Endothelial cell (in vitro differentiated cells): ENCODE measurements at places on chromosomes 2 and 18.

DNA sequence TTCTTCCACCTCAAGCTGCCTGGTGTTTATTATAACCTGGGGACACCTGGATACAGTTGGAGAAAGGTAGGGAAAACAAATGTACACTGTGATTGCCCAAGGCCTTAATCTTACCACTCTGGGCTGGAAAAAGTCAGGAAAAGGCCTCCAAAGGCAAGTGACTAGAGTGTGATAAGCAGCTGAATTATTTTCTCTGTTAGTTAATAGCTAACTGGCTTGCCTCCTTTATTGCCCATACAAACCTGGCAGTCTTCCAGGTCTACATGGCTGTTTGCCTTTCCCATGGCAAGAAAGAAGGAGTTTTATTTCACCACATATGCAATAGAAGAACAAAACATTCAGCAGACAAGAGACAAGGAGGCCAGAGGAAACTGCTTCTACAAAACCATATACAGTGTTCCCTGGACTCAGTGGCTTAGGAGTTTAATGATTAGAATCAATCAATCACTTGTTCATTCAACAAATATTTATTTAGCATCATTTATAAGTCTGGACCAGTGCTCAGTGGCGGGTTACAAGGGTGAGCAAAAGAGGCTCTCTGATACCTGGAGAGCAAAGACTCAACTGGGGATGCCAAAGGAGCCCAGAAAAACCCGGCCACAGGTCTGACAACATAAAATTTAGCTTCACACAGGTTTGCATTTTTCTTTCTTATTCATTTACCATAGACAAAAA is 27.5 kb upstream of the SUCLG1 start:
- DNase-seq: no peak

DNA sequence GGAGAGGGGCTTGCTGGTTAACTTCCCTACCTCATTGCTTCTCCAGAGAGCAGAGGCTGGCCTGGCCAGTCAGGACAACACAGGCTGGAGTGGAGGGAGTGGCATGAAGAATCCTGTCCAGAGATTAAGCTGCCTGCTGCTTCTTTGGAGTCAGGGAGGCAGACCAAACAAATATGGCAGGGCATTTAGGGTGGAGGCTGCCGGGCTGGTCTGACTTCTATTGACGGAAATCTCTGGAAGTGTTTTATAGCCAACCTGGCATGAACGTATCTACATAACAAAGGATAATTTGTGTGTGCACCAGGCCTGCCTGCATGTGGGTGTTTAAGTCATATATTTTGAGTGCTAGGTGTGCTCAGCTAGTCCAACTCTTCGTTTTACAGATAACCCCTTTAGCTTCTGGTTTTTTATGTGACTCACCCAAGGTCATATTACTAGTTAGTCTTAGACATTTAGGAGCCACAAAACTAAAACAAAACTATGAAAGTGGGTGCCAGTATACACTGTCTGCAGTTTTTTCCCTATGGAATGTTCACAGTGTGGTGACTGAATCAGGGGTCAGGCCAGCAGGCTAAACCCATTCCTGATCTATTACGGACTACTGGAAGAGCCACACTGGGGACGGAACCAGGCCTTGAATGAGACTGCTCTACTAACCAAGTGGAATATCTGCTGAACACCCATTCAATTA is 5.5 kb downstream of the NPC1 start:
- no peak for DNase-seq

- DNase-seq: peak; percentile 42
These were observed 21.9 kb upstream of the RNF149 start for GRCh38 chr2:101330253-101330933.

GRCh38 chr18:21831413-21831831 is 90.8 kb downstream of the MIB1 start:
- DNase-seq: no peak

GRCh38 chr2:1553671-1554295 is 140.5 kb downstream of the TPO start:
- no peak for DNase-seq
